Cardiac fibroblast (primary cell): ENCODE measurements at places on chromosomes 5 and 9.

DNA sequence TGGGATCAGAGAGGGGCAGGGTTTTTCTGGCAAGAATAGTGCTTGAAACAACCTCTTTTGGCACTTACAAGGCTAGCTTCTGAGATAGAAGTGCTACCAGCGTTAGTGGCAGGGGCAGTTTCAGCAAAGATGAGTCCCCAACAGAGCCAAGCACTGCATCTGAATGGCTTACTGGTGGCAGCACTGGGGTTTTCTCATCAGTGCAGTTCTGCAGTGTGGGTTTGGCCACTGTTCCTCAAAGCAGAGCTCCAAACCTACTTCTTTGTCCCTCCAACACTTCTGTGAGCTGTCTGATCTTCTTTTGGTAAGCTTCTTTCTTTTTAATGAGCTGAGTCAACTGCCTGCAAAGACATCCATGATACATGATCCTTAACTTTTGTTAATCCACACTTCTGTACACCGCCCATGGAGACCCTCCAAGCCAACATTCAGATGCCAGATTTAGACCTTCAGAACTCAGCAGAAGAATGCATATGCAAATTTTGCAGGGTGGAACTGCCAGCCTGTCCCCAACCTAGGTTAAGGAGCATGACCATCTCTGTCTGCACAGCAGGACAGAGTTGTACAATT is 29.9 kb upstream of the FSTL4 start:
- no peak for DNase-seq

DNA sequence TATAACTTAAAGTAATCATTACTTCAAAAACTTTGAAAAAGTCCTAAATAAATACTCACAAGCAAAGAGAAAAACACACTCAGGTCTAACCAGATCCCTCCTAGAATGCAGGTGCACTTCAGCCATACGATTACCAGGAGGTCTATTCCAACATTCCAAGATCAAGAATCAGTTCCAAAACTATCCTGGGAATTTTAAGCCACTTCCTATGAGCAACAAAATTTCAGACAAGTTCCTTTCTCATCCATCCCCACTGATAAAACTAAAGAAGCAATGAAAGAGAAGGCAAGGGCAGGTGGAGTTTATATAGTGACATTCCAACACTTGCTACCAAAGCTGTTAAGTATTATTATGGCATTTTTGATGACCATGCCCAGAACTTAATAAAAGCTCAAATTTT is 29.6 kb downstream of the MLLT3 start:
- no peak for DNase-seq

DNA sequence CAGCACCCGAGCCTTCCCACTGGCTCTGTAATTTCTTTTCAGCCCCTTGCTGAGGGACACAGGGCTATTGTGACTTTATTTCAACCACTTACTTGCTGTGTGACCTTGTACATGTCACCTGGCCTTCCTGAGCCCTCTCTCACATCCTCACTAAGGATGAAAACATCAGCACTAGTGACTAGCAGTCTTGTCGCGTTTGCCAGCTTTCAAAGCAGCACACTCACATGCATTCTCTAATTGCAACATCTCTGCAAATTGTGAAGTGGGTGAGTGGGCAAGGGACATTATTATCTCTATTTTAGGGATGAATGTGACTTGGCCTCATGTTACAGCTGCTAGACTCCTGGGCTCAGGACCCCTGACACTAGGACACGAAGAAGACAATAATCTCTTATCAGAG is 144.5 kb downstream of the SEC61B start:
- no peak for DNase-seq

GRCh38 chr5:38607930-38608564 is 51.6 kb upstream of the LIFR start:
- peak; percentile 63 for DNase-seq

- DNase-seq = no peak
These were observed 52.6 kb upstream of the RUFY1 start for GRCh38 chr5:179497636-179498340.

- peak; percentile 83 for DNase-seq
These were observed 8.4 kb downstream of the FNBP1 start for GRCh38 chr9:130034570-130034969.

GRCh38 chr9:77304543-77304942 is 127.2 kb downstream of the VPS13A start:
- DNase-seq = no peak

GRCh38 chr5:159837860-159838259 is 78.4 kb upstream of the ADRA1B start:
- DNase-seq = no peak

DNA sequence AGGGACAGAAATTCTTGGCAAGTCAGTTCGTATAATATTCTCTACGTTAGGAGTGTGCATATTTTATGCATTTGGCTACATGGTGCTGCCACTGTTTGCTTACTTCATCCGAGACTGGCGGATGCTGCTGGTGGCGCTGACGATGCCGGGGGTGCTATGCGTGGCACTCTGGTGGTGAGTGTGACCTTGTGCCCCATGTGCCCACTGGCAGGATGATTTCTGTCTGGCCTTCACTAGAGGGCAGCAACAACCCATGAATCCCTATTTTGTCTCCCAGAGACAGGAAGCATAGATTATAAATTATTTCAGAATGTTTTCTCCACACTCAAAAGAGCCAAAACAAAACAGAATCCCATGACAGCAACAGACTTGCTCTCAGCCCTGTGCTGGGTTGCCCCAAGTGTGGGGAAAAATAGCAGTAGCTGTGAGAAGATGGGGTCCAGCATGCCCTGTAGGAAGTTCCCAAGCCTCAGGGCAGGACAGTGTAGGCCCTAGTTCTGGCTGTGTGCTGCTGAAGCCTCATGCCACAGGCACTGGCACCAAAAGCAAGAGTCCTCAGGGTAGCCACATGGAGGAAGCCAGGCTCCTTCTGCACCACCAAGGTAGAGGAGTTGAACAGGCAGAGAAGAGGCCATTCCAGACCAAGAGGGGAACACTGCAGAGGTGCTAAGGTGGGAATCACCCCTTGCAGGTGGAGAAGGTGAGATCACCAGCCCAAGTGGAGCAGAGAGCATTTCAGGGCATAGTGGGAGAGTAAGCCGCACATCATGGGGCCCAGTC is 16.0 kb downstream of the SLC22A5 start:
- peak; percentile 77 for DNase-seq

GRCh38 chr5:91111473-91112238 is 271.5 kb downstream of the ARRDC3 start:
- no peak for DNase-seq

DNA sequence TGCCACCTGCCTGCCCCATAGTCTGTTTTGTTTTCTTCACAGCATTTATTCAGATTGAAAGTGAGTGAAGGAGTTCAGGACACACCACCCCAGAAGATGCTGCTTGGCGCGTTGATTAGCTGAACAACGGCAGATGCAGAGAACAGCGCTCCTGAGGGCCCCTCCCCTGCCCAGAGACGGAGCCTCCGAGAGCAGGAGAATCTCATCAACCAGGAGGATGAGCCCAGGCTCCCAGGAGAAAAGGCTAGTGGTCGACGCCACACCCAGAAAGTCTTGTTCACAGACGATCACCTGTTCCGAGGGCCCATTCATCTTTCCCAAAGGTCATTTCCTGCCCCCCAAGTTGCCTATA is 180.4 kb upstream of the PPP1R26 start:
- no peak for DNase-seq

- DNase-seq = no peak
These were observed 369.6 kb upstream of the SEMA6A start for GRCh38 chr5:116944183-116944582.

DNA sequence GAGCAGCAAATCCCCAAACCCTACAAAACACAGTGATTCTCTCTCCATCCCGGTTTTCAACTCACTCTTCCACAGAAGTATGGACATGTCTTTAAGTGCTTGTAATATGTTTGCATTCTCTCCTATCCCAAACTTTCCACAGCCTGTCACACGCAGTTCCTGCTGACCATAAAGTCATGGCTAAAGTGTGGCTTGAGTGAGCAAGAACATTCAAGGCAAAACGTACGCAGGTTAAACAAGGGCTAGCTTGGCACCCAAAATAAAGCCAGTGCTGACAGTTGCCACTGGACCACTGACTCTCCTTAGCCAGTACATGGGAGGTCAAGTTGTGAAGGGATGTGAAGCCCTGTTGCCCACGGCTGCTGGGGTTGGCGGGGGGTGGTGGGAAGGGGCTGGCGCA is 211.1 kb upstream of the IRX1 start:
- DNase-seq = no peak

GRCh38 chr5:109455598-109456096 is 45.9 kb upstream of the PJA2 start:
- peak; percentile 98 for DNase-seq

DNA sequence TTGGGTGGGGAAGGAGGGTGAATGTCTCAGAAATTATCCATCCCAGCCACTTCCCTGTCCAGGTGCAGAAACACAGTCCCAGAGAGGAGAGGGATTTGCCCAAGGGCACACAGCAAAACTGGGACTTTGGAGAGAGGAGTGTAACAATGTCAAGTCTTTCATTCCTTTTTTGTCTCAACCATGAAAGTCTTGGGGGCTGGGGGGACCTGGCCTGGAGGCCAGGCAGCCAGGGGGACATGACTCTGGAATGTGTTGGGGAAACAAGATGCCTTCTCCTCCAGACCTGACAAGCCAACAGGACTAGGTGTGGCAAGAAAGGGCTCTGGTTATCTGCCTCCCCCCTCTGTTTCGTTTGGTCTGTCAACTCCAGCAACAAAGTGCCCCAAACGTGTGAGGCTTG is 13.9 kb upstream of the HAND1 start:
- DNase-seq = no peak

GRCh38 chr5:27875148-27875547 is 836.8 kb upstream of the CDH9 start:
- DNase-seq = no peak

DNA sequence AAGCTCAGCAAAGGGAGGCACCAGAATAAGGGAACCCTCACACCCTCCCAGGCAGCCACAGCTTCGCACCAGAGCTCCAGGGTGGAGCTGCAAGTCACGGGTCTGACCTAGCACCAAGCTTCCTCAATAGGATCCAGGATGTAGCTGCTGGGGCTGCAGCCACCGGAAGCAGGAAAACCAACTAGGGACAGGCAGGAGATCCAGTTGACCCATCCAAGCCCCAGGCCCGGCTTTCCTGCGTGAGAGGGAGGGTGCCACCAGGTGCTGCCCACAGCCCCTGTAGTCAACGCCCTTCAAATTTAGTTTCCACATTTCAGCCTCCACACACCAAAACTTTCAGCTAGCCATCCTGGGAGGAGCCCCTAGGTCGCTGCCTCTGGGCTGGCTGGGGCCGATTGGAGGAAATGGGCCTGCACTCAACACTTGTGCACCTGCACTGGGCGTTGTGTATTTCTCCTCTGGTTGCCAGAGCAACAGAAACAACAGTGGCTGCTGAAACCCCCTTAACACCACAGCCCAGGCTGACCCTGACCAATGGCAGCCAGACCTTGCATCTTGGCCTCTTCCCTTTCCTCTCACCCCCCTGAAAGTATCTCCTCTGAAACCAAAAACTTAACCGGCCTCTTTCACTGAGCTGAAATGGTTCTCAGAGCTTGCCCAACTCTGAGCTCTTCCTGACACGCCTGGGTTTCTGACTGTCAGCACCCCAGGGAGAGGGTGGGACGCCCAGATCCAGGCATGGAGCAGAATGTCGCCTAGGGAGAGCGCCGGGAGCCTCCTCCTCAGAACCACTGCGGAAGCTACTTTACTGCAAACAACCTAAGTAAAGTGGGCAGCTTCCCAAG is 226.5 kb upstream of the MAP3K1 start:
- DNase-seq = no peak

DNA sequence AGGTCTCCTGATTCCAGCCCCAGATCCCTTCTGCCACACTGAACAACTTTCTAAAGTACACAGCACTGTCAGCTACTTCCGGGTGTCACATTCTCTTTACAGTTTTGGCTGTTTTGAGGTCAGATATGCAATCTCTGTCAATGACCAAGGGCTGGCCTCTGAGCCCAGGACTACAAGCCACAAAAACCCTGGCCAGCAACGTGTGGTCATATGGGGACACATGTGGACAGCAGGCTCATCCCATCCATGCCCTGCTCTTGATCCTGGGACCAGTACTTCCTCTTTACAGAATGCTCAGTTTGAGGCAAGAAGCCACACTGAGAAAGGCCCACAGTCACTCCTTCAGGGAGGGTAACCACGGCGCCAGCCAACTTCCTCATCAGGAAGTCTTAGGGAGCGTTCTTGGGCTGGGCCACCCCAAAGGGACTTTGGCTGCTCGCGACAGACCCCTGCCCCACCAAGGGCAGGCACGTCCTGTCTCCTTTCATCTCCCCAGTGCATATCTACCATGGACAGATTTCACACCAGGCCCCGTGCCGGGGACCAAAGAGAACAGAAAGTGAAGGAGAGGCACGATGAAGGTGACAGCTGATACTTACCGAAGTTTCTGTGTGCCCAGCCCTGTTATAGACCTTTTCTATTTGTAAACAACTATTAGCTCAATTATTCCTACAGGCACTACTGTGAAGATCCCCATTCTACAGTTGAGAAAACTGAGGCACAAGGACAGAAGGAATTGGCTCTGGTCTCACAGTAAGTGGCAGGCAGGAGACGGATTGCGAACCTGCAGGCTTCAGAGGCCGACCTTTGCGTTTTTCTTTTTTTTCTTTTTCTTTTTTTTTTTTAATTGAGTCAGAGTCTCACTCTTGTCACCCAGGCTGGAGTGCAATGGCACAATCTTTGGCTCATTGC is 37.3 kb downstream of the STK10 start:
- DNase-seq = no peak

- DNase-seq = peak; percentile 31
These were observed 15.4 kb upstream of the VPS13A start for GRCh38 chr9:77161966-77162365.

DNA sequence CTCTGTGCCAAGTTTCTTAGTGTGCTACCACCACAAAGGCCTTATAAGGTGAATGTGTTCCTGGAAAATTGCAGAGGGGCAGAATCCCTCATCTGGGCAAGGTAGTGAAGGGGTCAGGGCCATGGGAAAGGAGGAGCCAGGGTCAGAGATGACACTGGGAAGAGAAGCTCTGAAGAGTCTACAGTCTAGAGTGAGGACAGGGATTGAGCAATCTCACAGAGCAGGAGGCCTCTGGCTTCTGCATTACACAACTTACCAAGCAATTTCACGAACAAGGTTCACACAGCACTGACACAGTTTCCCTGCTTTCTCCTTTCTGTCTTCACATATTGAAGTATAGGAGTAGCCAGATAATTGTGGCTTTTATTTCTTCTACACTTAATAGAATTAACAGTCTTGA is 24.5 kb upstream of the IDNK start:
- peak; percentile 62 for DNase-seq

GRCh38 chr5:151280443-151280842 is 23.1 kb downstream of the SLC36A3 start:
- DNase-seq = no peak

GRCh38 chr5:171739271-171739670 is 46.3 kb upstream of the SMIM23 start:
- no peak for DNase-seq

DNA sequence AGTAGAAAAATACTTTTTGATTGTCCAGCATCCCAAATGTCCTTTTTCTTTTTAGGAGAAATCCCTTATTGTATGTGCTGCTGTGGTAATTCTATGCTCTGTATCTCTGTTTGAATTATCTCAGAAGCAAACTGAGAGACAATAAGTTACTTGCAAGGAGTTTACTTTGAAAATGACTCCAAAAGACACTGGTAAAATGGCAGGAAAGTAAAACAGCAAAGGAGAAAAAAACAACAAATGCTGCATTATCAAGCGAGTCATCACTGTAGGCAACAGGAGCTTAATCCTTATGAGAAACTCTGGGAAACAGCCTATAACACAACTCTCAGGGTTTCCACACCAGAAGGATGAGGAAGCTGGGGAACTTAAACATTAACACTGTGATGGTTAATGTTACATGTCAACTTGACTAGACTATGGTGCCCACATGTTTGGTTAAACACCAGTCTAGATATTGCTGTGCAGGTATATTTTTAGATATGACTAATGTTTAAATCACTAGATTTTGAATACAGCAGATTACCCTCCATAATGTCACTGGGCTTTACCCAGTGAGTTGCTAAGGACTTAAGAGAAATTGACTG is 92.6 kb upstream of the GAS1 start:
- peak; percentile 53 for DNase-seq
